ENCODE measurements at places on chromosomes 1 and 21.

DNA sequence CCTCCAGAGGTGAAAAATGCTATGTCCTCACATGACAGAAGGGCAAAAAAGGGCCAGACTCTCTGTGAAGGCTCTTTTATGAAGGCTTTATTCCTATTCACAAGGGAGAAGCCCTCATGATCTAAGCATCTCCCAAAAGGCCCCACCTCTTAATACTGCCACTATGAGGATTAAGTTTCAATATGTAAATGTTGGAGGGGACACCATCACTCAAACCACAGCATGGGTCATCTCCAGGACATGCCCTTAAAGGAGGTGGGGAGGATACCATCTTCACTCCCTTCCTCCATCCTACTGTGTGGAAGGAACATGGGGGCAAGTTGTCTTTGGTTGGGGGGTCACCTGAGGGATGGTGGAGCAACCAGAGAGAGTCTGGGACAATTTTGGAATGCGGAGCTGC lies 170.1 kb downstream of the TRIM33 start:
- no peak for DNase-seq

- DNase-seq, result peak; percentile 47
Measured at GRCh38 chr1:200673952-200674823, 4.5 kb upstream of the DDX59 start.

GRCh38 chr1:6267686-6268322 lies 6.9 kb upstream of the GPR153 start:
- no peak for DNase-seq

- DNase-seq, result no peak
Measured at GRCh38 chr1:109740615-109741373, at the start of gene GSTM3. Gene GSTM3 (minus strand): TSS chr1:109741038. CDS start chr1:109740287, 751 bp downstream.

DNA sequence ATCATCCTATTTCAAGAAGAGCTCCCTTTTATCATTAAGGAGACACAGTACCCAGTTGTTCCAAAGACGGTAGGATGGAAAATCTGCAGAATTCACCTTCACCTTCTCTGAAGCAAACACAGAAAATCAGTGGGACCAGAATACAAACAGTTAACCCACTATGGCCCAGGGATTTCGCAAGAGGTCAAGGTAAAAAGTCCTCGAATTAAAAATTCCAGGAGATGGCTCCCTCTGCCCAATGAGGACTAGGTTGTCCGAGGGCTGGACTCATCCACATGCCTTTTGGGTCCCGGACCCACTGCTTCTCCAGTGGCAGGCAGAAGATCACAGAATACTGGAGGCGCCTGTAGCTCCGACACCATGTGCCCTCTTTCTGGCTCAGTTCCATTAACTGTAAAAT lies 42.9 kb downstream of the RCAN1 start:
- no peak for DNase-seq

- no peak for DNase-seq
Measured at GRCh38 chr21:14080764-14081096, 130.0 kb downstream of the LIPI start.

- no peak for DNase-seq
Measured at GRCh38 chr1:112518186-112518585, 9.4 kb downstream of the WNT2B start.

DNA sequence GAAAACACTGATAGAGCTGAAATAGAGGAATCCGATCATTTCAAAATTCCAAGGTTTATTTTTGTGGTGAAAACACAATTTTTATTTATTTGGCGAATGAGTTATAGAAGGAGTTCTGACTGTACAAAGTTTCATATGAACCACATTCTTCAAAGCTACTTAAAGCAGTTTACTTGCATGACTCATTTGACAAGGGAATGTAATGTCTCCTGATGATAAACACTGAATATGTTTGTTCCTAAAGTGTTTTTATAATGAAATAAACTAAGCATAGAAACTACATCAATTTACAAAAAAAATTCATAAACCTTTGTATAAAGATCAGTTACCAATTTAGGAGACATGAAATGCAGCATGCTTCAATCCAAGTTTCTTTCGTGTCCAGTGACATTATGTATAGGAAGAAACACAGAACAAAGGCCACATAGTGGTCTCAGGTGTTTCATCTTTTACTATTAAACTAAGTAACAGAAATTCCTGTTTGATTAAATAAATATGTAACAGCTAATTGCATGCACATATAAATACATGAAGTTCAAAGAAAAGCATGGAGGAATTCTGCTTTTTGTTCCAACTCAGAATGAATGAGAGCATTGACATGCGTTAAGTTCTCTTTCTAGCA lies 2.5 kb downstream of the PRKACB start:
- peak; percentile 70 for DNase-seq

DNA sequence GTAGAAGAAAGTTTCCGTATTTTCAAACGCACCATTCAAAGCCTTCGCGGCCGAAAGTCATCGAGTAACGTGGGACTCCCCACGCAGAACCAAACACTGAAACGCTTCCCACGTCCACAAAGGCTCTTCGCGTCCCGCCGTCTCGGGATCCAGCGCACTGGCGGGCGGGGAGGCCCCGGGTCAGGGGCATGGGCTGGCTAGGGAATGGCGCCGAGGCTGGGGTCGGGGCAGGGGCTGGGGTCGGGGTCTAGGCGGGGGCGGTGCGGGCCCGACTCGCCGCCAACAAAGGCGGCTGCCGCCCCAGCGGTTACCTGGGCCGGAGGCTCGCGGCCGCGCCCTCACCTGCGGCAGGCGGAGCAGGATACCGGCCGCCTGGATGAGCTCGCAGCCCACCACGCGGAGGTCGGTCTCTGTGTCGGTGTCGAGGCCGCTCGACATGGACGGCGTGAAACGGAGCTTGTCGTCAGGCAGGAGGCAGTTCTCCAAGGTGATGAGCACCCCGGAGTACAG lies 403 bp downstream of the CCNL2 start:
- DNase-seq, result peak; percentile 46

DNA sequence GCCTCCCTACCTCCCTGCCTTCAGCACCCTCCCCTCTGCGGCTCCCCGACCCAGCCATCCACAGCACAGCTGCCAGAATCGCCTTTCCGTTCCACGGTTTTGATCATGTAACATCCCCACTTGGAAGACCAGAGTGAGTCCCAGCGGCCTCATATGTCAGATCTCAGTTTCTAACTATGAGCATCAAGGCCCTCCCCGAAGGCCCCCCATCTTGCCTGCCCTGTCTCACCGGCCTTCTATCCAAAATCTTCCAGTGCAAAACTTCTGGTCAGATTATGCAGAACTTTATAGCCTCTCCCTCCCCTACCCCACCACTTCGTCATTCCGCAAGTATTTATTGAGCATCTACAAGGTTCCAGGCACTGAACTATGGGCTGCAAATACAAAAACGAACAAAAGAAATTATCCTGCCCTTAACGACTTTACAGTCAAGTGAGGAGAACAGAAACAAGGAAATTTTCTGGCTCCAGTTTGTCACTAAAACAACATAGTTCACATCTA lies 20.3 kb upstream of the LMX1A start:
- DNase-seq, result no peak

GRCh38 chr1:6824665-6825368 lies 39.6 kb downstream of the CAMTA1 start:
- no peak for DNase-seq

GRCh38 chr1:112743174-112744008 lies 28.3 kb upstream of the PPM1J start:
- peak; percentile 50 for DNase-seq

DNA sequence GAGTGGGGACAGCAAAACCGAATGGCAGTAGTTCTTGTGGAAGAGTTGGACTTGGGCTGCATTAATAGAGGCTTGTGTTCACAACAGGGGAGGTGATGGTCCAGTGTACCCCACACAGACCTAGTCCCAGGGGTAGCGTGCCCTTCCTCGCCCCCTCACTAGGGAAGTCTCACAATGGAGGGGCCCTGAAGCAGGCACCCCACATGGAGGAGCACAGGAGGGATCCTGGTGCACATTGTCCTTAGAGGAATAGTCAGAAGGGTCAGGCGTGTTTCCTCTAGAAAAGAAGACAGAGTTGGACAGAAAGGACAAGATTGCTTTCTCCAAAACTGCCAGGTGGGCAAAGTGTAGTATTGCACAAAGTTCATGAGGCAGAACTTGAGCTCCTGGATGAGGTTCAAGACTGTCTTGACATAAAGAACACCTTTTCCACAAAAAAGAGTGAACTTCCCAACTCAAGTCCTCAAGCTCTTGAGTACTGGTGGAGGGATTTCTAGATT lies 23.3 kb downstream of the ETNK2 start:
- no peak for DNase-seq

All from adipocyte (in vitro differentiated cells).